ENCODE measurements at places on chromosomes 2 and 18.
A peak's percentile ranks its signal among the peaks of the same experiment; 100 is the strongest.

DNA sequence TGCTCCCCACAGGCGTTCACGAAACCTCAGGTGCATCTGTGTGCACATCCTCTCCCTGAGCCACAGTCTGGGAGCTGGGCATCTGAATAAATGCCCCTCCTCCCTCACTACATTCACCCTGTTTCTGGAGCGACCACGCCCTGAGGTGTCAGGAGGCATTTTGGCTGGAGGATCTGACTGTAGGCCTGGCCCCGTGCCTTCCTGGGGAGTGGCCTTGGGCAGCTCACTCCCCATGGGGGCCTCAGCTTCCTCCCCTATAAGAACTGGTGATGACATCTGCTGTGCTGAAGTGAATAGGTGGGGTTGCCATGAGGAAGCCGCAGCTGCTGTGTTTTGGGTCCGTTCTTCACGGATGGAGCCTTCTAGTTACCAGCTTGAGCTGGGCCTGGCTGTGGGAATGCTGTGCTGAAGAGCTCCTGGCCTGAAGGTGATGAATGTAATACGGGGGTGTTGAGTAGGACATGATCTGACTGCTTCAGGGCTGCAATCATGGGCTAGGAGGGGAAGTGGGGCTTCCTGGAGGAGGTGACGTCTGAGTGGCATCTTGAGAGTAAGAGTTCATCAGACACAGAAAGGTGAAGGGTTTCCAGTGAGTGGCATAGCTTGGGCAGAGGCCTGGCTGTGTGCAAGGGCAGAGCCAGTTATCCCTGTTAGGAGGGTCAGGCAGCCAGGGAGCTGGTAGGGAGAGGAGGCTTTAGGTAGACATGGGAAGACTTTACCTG lies 58.2 kb downstream of the GLI2 start:
- peak; percentile 22 for DNase-seq

GRCh38 chr18:76466410-76466991 lies 28.5 kb downstream of the ZNF516 start:
- DNase-seq = no peak

GRCh38 chr2:207133820-207134519 lies 31.8 kb downstream of the KLF7 start:
- peak; percentile 95 for DNase-seq

- no peak for DNase-seq
These were observed 48.5 kb downstream of the CACNB4 start for GRCh38 chr2:152050341-152050740.

GRCh38 chr2:235768606-235769005 lies 274.8 kb downstream of the AGAP1 start:
- DNase-seq = no peak

DNA sequence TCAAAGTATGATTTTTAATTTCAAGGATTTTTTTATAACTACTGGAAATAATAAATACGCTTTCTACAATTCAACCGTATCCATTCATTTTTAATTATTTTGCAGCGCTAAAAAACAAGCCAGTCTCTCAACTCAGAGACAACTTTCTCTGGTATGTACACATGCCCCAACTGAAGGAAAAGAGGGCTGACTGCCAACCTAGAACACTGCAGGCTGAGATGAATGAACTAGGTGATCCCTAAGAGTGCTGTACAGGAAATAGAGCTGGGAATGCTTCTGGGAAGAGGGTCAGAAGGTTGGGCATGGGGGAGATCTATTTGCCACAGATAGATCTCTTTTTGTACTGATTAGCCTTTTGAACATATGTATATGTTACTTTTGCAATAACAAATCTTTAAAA lies 460.1 kb downstream of the NR4A2 start:
- no peak for DNase-seq

Data from EH (cell line).